Stimulated activated CD8-positive, alpha-beta memory T cell treated with anti-CD3 and anti-CD28 coated beads, Interleukin-12 subunit alpha, Interleukin-12 subunit beta, amount 100 ng/mL, for 1 hour (primary cell): ENCODE measurements at places on chromosomes 11 and 22.

DNA sequence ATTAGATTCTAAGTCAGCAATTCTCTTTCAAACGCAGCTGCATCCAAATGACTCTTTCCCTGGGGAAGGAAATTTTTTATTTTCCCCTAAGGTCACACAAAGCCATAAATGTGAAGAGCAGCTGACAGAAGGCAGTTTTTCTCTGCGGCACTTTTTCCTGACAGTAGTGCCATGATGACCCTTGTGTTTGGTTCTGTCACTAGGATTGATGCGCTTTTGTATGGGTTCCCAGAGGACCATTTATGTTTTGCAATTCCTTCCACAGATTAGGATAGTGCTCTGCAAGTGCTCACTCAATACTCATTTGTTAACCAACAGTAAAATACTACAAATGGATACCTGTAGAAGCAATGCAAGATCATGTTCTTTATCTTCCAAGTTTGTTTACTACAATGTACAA is 359.6 kb upstream of the CTSC start:
- no peak for DNase-seq

DNA sequence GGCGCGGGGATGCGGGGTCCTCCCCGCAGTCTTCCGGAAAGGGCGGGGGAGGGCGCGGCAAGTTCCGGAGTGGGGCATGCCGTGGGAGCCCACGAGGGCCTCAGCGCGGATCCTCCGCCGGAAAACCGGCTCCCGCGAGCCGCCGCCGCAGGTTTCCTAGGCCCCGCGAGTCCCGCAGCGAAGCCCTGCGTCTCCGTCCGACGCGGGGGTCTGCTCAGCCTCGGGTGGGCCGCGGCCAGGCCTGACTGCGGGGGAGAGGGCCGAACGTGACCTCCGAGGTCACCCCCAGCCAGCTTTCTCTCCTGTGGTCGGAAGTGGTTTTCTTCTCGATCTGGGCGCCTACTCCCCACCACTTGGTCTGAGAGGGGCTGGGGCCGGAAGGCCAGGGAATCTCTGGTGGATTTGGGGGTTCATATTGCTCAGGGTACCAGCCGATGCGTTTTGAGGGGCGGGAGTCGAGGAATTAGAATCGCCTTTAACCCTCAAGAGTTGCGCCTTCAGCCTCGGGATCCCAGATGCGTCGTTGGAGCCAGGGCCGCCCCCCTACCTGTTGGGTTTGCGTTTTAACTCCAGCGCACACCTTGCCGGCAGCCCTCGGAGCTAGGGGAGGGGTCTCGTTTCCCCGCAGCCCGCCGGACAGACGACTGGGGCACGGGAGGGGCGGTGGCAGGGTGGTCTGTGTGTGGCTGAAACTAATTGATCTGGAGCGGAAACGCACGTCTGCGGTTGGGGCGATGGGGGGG is 3.6 kb upstream of the CCND1 start:
- DNase-seq: no peak

DNA sequence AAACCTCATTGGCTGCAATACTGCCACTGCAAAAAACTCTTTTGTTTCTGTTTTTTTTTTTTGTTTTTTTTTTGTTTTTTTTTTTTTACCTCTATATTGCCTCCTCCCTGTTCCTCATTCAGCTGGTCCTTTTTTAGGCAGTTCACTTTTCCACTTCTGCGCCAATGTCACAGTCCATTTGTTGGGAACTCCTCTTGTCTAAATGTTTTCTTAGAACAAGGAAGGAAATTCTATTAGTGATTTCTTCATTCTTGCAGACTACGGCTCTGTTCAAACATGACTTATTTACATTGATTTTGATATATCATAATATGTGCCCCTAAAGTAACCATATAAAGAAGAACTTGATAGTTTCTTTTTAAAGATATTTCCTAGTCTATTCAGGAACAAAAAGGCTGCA is 2.9 kb downstream of the FAM118B start:
- no peak for DNase-seq

DNA sequence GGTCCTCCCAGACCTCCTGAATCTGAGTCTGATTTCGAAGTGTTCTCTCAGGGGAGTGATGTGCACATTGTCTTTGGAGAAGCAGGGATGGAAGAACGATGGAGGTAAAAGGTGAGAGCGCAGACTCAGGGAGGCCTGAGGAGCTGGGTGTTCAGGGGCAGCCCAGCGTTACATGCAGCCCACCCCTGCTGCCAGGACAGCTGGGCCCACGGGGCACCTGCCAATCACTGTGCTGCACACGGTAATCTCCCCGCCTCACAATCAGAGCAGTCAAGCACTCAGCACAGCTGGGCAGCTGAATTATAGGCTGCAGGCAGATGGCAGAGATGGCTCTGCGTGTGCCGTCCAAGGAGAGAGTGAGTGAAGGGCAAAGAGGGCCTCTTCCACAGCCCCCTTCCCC is 17.9 kb upstream of the HTR3A start:
- DNase-seq: no peak

- no peak for DNase-seq
Observed at GRCh38 chr11:86518211-86518610, 143.5 kb downstream of the CCDC81 start.

- no peak for DNase-seq
Observed at GRCh38 chr22:37017356-37017755, 1.9 kb downstream of the TST start.

DNA sequence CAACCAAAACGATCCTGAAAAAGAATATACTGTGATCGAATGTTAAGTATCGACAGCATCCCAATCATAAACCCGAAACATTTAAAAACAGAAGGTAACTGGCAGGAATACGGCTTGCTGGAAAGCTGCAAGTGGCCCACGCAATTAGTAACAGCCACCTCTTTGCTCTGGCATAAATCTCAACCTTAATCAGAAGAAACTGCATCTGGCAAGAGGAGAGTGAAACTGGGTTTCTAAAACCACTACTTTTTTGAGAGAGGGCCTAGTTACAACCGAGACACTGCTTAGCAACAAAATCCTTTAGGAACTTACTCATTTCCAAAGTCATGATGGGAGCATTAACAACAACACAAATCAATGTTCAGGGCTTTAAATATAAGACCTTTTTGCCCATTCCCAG is 7.9 kb downstream of the NCAPD3 start:
- no peak for DNase-seq

GRCh38 chr11:67641338-67642172 is 2.0 kb upstream of the TBX10 start:
- DNase-seq: no peak

DNA sequence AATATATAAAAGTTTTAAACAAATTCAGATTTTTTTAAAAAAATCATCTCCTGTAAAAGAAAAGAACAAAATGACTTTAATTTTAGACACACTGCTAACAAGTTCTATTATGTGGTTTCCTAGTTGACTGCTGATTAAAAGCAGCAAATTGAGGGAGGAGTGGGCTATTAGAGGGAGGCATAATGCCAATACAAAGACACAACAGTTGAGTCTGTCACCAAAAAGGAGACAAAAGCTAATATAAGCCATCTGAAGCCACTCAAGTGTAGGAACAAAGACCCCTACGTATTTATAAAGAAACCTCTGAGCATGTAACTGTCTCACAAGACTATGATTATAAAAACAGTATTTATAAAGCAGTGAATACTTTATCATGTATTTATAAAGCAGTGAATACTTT is 28.6 kb downstream of the TMEM123 start:
- DNase-seq: no peak

- DNase-seq: no peak
Observed at GRCh38 chr11:117931331-117931950, 2.2 kb upstream of the TMPRSS13 start.

DNA sequence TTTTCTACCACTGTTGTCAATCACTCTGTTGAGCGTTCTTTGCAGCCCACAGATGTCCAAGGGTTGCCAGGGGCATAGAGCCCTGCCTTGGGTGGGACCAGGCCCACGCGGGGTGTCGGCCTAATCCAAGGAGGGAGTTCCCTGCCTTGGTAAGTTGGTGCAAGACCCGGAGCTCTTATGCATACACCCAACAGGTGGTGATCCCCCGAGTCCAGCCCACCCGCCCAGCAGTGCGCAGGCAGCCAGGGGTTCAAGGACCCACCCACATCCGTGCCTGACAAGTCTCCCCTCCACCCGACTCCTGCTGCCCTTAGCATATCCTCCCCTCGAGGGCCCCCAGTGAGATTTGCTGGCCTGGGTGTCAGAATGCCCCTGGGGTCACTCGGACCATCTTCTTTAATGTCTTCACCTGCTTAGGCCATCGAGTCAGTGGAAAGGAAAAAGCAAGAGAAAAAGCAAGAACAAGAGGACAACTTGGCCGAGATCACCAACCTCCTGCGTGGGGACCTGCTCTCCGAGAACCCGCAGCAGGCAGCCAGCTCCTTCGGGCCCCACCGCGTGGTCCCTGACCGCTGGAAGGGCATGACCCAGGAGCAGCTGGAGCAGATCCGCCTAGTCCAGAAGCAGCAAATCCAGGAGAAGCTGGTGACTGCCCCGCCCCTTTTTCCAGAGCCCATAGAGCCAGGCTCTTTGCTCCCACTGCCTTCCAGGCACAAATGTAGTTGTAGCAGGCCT is 12.2 kb downstream of the RIBC2 start:
- no peak for DNase-seq
